ENCODE measurements at places on chromosomes 7 and 10. TPM values are rescaled to one million over a fixed set of nuclear protein-coding genes. Genes with fewer than 3 reads are reported as not detected.

DNA sequence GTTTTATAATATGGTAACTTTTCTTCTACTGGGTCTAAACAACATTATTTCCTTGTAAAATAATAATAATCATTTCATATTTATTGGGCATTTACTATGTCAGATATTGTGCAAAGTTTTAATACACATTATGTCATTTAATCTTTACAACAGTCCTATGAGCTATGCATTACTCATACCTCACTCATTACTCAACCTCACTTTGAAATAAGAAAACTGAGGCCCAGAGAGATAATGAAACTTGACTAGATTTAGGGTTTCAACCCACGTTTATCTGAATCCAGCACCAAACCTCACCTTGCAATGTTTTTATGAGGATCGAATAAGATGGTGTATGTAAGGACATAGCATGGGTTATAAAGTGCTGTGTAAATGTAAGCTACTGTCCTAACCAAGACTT is 153.2 kb upstream of the SLC13A1 start:
- DNase-seq = no peak

ATRNL1 gene
- 24.4 TPM for total RNA-seq

DNA sequence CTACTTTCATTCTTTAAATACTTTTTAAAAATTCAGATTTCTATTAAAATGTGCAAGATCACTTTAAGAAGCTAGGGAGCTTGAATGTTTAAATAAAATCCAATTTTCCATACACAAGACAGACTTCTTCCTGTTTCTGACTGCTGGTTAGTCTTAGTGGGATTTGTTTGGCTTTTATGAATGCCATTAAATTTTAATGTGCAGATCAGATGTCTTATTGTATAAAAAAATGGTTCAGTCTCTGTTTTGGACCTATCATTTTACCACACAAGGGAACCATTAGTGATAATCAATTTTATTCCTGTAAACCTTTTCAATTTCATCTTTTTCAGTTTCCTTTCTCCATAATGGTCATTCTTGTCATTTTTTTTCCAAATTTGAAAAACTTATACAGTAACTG is 63.2 kb downstream of the VCL start:
- DNase-seq = peak; percentile 79

- DNase-seq = no peak
Measured at GRCh38 chr7:75033064-75033463, 40.5 kb downstream of the RCC1L start.

- no peak for DNase-seq
Measured at GRCh38 chr7:97450516-97450915, 281.4 kb upstream of the TAC1 start.

NDUFB8 gene
- total RNA-seq = 111 TPM

CDH23 gene
- total RNA-seq = 6.3 TPM

- DNase-seq = no peak
Measured at GRCh38 chr7:139772873-139773272, 4.9 kb downstream of the HIPK2 start.

- no peak for DNase-seq
Measured at GRCh38 chr10:70355051-70356021, 27.1 kb downstream of the LRRC20 start.

- no peak for DNase-seq
Measured at GRCh38 chr10:1410032-1410431, 327.3 kb downstream of the ADARB2 start.

DNA sequence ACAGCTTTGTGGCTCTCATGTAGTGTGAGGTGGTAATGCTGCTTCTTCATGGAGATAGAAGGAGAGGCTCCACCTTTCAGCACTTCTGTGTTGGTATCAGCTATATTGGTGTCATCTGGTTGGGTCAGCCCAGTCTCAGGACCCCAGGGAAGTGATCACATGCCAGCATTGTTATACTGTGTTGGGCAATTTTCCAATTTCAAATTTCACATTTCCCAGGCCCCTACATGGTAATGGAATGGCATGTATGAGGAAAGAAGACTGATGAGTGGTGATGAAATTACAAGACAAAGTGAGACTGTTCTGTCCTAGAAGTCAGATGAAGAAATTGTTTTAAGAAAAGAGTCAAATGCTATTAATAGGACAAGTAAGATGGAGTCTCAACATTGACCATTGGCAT is 3.7 kb upstream of the AKR1C3 start:
- DNase-seq = no peak

GRCh38 chr7:8249121-8249520 is 12.8 kb downstream of the ICA1 start:
- DNase-seq = no peak

DNA sequence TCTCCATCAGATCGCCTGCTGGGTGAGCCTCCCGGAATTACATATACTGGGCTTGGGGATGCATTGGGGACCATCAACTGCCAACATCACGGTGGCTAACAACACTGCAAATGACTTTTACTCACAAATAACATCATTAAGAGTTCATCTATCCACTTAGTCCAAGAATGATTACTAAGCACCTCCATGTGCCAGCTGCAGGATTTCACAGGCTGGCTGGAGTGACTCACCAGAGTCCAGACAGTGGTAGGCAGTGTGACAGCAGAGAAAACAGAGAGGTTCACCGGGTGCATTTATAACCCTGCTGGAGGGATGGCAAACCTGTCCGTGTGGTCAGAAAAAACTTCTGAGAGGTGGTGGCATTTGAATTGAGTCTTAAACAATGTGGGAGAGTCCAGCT is 3.2 kb upstream of the IGFBP3 start:
- DNase-seq = no peak

- DNase-seq = no peak
Measured at GRCh38 chr7:138750901-138751464, 46.8 kb upstream of the TMEM213 start.

GRCh38 chr10:116780691-116781205 is 38.4 kb upstream of the HSPA12A start:
- no peak for DNase-seq

SPAM1 gene
- total RNA-seq = not detected

YKT6 gene
- total RNA-seq = 36.1 TPM

- no peak for DNase-seq
Measured at GRCh38 chr7:2116989-2117591, 115.7 kb downstream of the MAD1L1 start.

DNA sequence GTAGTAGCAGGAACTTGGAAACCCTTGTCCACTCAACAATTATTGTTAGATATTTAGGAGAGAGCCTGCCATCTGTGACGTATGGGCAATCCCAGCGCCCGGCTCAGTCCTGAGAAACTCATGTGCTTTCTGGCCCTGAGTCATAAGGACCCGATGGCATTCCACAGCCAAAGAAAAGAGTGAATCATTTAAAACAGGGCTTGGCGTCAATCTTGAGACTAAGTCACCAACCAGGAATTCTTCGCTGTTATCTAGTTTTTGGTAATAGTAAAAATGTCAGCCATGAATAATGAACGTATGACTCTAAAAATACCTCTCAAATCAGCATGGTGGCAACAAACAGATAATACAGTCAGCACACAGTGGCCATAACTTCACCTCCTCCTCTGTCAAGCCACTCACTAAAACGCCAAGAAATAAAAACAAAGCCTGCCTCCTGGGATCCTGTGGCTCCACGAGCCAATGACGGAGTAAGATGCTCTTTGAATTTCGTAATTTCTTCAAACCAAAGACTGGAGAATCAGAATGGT is 140.8 kb downstream of the ADAM12 start:
- no peak for DNase-seq

- DNase-seq = no peak
Measured at GRCh38 chr10:63107943-63108437, 25.1 kb upstream of the NRBF2 start.

DNA sequence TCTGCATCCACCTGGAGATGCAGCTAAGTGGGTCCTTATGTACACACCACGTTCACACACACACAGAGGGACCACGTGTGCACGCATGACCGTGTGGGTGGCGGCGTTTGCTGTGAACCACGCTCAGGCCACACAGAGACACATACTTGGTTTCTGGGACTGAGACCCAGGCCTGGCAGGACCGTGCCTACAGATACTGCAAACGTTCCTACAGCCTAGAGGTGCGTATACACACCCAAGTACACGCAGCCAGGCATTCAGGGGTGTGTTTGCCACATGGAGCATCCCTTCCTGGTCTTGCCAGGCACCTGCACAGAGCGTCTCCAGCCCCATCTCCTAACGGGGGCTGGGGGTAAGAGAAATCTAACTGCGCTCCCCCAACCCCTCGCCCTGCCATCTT is 49.0 kb upstream of the GTF2IRD1 start:
- DNase-seq = no peak

CBX3 gene
- total RNA-seq = 106 TPM

GRCh38 chr10:36677431-36677768 is 448.0 kb upstream of the ANKRD30A start:
- no peak for DNase-seq

HMX2 gene
- not detected for total RNA-seq

PTN gene
- 20.8 TPM for total RNA-seq

- no peak for DNase-seq
Measured at GRCh38 chr10:13809427-13809826, 222.7 kb downstream of the PRPF18 start.

THSD7A gene
- 6.9 TPM for total RNA-seq

DNA sequence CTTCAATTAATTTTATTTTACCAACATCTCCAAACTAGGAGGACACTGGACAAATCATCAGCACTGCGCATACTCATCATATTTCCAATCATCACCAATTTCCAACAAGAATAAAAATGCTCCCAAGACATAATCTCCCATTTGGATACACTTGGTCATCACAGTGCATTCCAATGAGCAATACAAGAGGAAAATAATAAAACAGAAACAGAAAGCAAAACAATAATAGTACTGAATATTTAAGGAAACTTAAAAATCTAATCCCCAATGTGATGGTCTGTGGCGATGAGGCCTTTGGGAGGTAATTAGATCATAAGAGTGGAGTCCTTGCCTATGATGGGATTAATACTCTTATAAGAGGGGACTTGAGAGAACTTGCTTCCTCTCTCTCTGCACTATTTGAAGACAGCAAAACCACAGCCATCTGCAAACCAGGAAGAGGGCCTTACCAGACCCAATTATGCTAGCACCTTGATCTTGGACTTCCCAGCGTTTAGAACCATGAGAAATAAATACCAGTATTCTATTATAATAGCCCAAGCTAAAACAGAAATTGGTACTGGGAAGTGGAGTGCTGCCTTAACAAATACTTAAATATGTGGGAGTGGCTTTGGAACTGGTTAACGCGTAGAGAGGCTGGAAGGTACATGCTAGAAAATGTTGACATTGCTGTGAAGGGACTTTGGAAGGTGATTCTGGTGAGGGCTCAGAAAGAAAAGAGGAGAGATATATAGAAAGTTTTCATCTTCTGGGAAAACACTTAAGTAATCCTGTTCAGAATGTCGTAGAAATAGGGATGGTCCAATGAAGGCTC is 91.5 kb downstream of the JAZF1 start:
- DNase-seq = no peak

DNA sequence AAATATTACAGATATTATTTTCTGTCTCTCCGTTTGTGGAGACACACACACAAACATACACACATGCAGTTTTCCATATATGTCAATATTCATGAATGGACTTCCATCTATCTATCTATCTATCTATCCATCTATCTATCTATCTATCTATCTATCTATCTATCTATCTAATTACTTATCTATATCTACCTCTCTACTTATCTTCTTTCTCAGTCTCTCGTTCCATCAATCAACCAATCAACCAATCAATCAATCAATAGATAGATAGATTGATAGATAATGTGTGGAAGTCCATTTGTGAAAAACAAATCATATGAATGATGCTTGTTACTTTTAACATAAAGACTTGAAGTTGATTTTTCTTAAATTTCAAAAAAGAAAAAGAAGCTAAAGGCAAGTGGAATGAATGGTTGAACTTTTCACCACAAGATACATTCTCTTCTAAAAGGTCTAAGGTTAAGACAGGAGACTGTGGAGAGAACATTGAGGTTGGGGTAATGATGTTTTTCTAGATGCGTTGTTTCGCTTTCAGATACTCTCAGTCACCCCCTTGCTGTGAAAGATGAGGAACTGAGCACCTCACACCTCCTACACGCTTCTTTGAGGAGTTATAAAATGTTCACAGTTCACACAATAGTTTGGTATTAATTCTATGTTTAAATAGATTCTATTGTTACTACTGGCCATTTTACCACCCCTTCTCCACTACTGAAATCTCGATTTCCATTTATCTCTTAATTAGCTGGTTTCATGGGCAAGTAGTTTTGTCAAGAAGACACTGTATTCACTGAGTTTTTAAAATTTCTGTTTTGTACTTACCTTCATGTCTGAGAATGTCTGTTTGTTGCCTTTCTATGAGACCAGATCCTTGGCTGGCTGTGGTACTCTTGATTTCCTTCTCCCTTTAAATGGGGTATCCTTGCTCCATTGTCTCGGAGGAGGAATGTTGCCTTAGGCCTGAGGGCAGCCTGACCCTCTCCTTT is 114.1 kb downstream of the EMX2 start:
- DNase-seq = no peak

DNA sequence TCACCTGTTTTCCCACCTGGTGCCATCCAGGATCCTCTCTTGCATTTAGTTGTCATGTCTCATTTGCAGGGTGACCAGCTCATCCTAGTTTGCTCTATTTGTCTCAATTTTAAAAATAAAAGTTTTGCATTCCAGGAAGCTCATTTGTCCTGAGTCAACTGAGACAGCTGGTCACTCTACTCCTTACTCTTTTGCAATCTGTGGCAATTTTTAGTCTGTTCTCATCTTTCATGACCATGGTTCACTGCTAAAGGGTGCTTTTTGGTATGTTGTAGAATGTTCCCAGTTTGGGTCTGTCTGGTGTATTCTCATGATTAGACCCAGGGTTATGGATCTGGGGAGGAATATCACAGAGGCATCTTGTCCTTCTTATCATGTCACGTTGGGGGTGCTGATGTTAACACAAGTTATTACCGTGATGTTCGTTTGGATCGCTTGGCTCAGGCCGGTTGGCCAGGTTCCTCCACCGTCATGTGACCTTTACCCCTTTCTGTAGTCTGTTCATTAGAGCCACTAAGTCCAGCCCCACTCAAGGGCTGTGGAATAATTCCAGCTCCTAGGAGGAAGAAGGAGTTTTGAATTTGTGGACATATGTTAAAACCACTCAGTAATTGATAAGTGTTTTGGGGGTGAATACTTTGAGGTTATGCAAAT is 103.3 kb upstream of the IGFBP3 start:
- no peak for DNase-seq

- DNase-seq = peak; percentile 59
Measured at GRCh38 chr10:5685764-5686240, 1.2 kb downstream of the TASOR2 start.

DNA sequence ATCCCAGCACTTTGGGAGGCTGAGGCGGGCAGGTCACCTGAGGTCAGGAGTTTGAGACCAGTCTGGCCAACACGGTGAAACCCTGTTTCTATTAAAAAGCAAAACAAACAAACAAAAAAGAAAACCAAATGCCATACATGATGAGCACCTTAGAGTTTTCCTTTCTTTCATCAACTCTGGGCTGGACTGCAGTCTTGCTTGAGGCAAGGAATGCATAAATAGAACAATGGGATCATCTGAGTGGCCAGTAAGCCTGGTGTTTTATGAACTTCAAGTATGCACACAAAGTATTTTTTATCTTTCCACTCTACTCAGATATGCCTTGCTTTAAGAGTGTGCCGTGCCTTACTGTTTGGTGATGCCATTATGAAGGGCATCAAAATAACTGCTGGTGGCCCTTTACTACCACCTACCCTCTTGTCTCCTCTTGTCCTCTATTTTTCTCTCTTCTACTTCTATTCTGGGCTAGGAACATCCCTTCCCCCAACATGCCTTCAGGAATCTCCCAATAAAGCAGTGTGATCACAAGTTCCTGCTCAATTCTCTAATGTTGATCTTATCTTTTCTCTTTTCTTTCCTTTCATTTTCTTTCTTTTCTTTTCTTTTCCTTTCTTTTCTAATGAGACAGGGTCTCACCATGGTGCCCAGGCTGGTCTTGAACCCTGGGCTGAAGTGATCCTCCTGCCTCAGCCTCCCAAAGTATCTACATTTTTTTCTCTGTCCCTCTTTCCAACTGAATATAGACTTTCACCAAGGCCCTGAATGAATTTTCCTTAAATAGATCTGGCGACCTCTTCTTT is 10.2 kb downstream of the SCD start:
- no peak for DNase-seq
